Upper lobe of left lung (tissue), 6 donors: ENCODE measurements at places on chromosomes 7 and 10. TPM values are rescaled to one million over a fixed set of nuclear protein-coding genes. Genes with fewer than 3 reads are reported as not detected.
A peak's percentile ranks its signal among the peaks of the same experiment; 100 is the strongest.

Gene HIBADH
- 25.0 TPM for total RNA-seq

Gene C10orf53
- not detected for total RNA-seq

Gene DEPP1
- total RNA-seq: 42.0 TPM

Gene MYO1G
- total RNA-seq: 46.5 TPM

Gene CLCN1
- not detected for total RNA-seq

Gene TAX1BP1
- 102 TPM for total RNA-seq

Gene DOCK4
- total RNA-seq: 80.3 TPM

Gene FGFBP3
- total RNA-seq: 1.5 TPM

Gene CNPY1
- not detected for total RNA-seq

Gene LSM5
- 26.4 TPM for total RNA-seq

Gene SPDYE18
- total RNA-seq: 0.98 TPM

Gene COL17A1
- 1.8 TPM for total RNA-seq

Gene TUBAL3
- 0.59 TPM for total RNA-seq

GRCh38 chr10:48289501-48290238 is 15.2 kb upstream of the FRMPD2 start:
- DNase-seq: peak; percentile 42
- no peak overlapping the region for H3K27ac ChIP-seq
- H3K4me3 ChIP-seq: no peak overlapping the region
- H3K27me3 ChIP-seq: no peaks in the 10 kb centered on the region
- peaks cover 6% of the 10 kb centered on the region for H3K4me1 ChIP-seq

DNA sequence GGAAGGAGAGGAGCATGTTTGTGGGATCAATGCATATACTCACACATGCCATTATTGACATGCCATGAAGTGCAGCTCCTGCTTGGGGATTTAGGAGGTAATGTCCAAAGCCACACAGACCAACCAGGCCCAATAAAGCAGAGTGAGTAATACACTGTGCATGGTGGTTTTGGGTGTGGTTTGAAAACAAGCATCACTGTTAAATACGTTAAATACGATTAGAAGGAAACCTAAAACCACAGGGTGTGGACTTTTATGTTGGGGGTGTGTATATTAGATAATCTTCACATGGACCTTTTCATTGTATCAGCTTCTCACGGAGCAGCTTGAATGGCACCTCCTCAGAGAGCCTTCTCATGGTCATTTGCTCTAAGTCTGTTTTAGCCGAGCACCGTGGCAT is 10.4 kb upstream of the EIF3A start:
- DNase-seq: no peak
- no peaks in the 10 kb centered on the region for H3K27me3 ChIP-seq
- H3K36me3 ChIP-seq: no peaks in the 10 kb centered on the region
- no peak overlapping the region for H3K4me3 ChIP-seq
- no peak overlapping the region for H3K27ac ChIP-seq

DNA sequence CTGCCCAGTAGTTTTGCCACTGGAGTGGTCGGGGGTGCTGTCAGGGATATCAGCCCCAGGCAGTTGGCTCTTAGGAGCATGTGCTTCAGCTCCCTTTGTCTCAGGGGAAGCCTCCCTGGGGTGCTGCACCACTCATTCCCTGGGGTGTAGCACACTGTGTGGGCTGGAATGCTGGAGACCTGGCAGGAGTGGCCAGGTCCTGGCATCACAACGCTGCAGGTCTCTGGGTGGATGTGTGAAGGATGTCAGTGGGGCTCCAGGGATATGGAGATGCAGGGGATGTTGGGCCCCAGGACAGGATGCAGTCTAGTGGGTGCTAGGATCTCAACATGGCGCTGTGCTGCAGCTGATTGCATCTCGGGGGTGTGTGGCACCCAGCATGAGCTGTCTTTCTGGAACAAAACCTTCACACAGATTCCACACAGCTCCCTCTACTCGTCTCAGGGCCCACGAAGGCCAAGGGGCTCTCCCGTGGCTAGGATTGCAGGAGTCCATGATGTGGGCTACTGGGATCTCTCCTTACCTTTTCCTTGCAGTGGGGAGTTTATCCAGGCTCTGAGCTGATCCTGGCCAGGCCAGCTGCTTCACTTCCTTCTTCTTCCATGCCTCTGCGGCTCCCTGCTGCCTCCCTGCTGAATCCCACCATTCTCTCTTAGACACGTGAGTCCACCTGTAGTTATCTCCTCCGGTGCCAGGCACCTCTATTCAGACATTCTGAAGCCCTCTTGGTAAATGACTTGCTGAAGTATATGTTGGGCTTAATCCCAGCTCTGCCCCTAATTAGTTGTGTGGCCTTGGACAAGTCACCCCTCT is 295.1 kb downstream of the RPS24 start:
- no peak overlapping the region for H3K4me3 ChIP-seq
- no peak overlapping the region for H3K27ac ChIP-seq
- no peaks in the 10 kb centered on the region for H3K27me3 ChIP-seq
- H3K36me3 ChIP-seq: no peaks in the 10 kb centered on the region
- no peaks in the 10 kb centered on the region for H3K4me1 ChIP-seq

- H3K27ac ChIP-seq: no peak overlapping the region
- H3K36me3 ChIP-seq: no peaks in the 10 kb centered on the region
- H3K27me3 ChIP-seq: no peaks in the 10 kb centered on the region
- no peak overlapping the region for H3K4me3 ChIP-seq
- peak; percentile 38 for DNase-seq
- H3K4me1 ChIP-seq: no peaks in the 10 kb centered on the region
Measured at GRCh38 chr10:131088619-131089018, 222.9 kb downstream of the TCERG1L start.

DNA sequence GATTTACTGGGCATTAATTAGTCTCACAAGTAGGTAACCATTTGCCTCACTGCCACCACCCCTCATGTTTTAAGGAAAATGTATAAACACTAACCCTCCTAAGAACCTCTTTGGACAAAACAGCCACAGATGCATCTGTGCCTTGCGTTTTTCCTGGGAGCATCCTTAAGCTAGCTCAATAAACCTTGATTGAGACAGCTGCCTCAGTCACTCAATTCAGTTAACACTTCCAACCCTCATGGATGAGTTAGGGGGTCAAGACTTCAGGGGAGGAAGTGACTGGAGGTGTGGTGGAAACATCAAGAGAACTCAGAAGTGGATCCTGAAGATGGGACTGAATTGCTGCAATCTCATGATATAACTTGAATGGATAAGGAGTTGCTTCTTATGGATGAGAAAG is 31.5 kb downstream of the CUL2 start:
- H3K27ac ChIP-seq: no peak overlapping the region
- peaks cover 14% of the 10 kb centered on the region for H3K4me1 ChIP-seq
- peaks cover 6% of the 10 kb centered on the region for H3K36me3 ChIP-seq
- no peak overlapping the region for H3K4me3 ChIP-seq

GRCh38 chr10:33032654-33033151 is 74.7 kb upstream of the ITGB1 start:
- no peak overlapping the region for H3K27ac ChIP-seq
- H3K4me3 ChIP-seq: no peak overlapping the region
- H3K27me3 ChIP-seq: no peaks in the 10 kb centered on the region
- no peaks in the 10 kb centered on the region for H3K36me3 ChIP-seq

DNA sequence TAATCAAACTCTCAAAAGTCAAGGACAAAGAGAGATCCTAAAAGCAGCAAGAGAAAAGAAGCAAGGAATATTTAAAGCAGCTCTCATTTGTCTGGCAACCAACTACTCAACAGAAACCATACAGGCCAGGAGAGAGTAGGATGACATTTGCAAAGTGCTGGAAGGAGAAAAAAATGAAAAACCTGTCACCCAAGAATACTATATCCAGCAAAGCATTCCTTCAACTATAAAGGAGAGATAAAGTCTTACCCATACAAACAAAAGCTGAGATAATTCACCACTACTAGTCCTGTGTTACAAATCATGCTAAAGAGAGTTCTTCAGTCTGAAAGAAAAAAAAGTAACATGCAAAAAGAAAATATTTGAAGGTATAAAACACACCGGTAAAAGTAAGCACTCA is 357.7 kb downstream of the PTPRN2 start:
- no peak overlapping the region for H3K27ac ChIP-seq
- no peaks in the 10 kb centered on the region for H3K27me3 ChIP-seq
- no peaks in the 10 kb centered on the region for H3K36me3 ChIP-seq
- H3K4me3 ChIP-seq: no peak overlapping the region
- H3K4me1 ChIP-seq: no peaks in the 10 kb centered on the region
- DNase-seq: no peak

DNA sequence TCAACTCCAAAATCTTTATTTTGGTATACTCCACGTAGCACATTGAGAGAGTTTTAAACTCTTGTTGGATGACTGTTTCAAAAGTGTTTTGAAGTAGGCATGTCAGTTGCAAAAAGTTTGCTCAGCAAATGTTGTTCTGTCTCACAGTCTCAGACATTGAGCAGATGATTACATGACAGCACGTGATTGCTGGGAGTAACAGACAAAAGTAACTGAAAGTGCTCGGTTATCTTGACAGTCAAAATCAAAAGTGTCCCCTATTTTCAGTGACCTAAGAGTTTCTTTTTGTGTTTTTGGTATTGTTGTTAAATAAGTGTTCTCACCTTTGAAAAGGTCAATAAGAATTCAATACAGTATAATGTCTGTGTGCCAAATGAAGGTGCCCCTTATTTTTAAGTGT is 84.3 kb downstream of the CFTR start:
- no peak overlapping the region for H3K4me3 ChIP-seq
- no peak overlapping the region for H3K27ac ChIP-seq
- no peaks in the 10 kb centered on the region for H3K27me3 ChIP-seq
- H3K4me1 ChIP-seq: no peaks in the 10 kb centered on the region
- DNase-seq: no peak
- H3K36me3 ChIP-seq: no peaks in the 10 kb centered on the region

GRCh38 chr10:59865101-59865500 is 41.3 kb downstream of the CCDC6 start:
- no peaks in the 10 kb centered on the region for H3K36me3 ChIP-seq
- peak overlapping the region; percentile 37 for H3K27ac ChIP-seq
- H3K4me3 ChIP-seq: no peak overlapping the region
- peaks cover 12% of the 10 kb centered on the region for H3K4me1 ChIP-seq
- DNase-seq: no peak

GRCh38 chr7:26603631-26604030 is 260.8 kb downstream of the SKAP2 start:
- no peak overlapping the region for H3K4me3 ChIP-seq
- H3K4me1 ChIP-seq: no peaks in the 10 kb centered on the region
- H3K27me3 ChIP-seq: no peaks in the 10 kb centered on the region
- H3K36me3 ChIP-seq: no peaks in the 10 kb centered on the region

- DNase-seq: no peak
- no peak overlapping the region for H3K27ac ChIP-seq
- no peaks in the 10 kb centered on the region for H3K27me3 ChIP-seq
- H3K4me3 ChIP-seq: no peak overlapping the region
- no peaks in the 10 kb centered on the region for H3K4me1 ChIP-seq
Measured at GRCh38 chr7:9453521-9453920, 1020.1 kb downstream of the NXPH1 start.

DNA sequence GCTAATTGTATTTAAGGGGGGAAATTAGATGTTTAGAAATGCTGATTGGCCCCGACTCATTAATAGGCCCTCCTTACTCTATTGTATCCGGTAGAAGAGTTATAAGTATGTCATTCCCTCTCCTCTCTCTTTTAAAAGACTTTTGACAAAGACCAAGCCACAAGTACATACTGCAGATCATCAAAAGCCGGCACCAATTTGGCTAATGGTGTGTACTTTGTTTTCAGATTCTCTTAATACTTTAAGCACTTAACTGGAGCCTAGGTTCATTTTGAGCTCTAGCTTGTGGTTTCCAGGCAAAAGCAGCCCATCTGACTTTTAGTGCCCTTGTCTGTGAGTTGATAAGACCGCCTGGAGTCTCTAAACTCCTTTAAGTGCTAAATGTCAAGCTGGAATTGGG is 210.0 kb upstream of the LYZL1 start:
- no peaks in the 10 kb centered on the region for H3K4me1 ChIP-seq
- DNase-seq: no peak
- H3K27me3 ChIP-seq: no peaks in the 10 kb centered on the region
- no peaks in the 10 kb centered on the region for H3K36me3 ChIP-seq
- H3K4me3 ChIP-seq: no peak overlapping the region

- DNase-seq: no peak
- no peaks in the 10 kb centered on the region for H3K27me3 ChIP-seq
- peaks cover 12% of the 10 kb centered on the region for H3K4me1 ChIP-seq
- H3K4me3 ChIP-seq: no peak overlapping the region
- H3K27ac ChIP-seq: no peak overlapping the region
Measured at GRCh38 chr10:33216661-33217427, 117.6 kb downstream of the NRP1 start.

DNA sequence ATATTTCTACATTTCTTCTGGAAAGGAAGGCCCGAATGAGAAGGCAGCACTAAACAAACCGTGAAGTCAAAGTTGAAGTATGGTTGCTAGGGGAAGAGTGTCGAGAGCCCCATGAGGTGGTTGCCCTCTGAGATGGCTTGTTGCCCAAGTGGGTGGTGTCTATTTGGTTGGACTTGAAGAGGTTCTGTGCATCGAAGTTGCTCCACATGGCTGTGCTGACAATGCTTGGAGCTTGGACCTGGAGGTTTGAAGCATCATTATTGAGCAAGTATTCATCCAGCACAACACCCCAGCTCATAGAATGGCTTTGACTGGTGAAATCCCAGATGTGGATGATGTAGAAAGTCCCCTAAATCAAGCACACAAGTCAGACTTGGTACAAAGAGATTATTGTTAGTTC is 165.2 kb upstream of the CDCA7L start:
- H3K4me1 ChIP-seq: peaks cover 9% of the 10 kb centered on the region
- no peaks in the 10 kb centered on the region for H3K27me3 ChIP-seq

- H3K27me3 ChIP-seq: no peaks in the 10 kb centered on the region
- no peaks in the 10 kb centered on the region for H3K36me3 ChIP-seq
- H3K4me3 ChIP-seq: no peak overlapping the region
- H3K4me1 ChIP-seq: no peaks in the 10 kb centered on the region
- no peak for DNase-seq
Measured at GRCh38 chr10:90125456-90126255, 424.3 kb downstream of the KIF20B start.

GRCh38 chr10:110802551-110803238 is 69.0 kb upstream of the PDCD4 start:
- no peak overlapping the region for H3K4me3 ChIP-seq
- H3K4me1 ChIP-seq: peaks cover 13% of the 10 kb centered on the region
- no peaks in the 10 kb centered on the region for H3K27me3 ChIP-seq
- no peak for DNase-seq
- H3K27ac ChIP-seq: peak overlapping the region; percentile 38
- no peaks in the 10 kb centered on the region for H3K36me3 ChIP-seq

GRCh38 chr7:92391071-92391470 is 56.2 kb upstream of the GATAD1 start:
- H3K36me3 ChIP-seq: peaks cover 2% of the 10 kb centered on the region
- no peak overlapping the region for H3K4me3 ChIP-seq
- no peak for DNase-seq
- no peaks in the 10 kb centered on the region for H3K4me1 ChIP-seq

DNA sequence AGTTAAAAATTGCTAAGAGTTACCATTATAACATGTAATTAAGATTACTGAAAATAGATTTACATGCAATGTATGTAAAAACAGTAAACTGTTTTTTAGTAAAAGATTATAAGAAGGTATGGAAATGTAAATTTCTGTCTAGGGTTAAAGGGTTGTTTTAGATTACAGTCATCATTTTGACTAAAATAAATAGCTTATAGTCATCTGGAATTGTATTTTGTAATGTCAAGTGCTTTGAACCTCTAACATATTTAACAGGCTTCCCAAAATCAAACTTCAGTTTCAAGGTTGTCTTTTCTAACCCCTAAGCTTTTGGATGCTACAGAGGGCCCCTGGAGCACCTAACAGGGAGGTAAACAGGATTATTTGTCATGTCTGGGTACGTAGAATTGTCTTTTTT is 35.0 kb upstream of the ZNF746 start:
- no peaks in the 10 kb centered on the region for H3K4me1 ChIP-seq
- H3K27ac ChIP-seq: no peak overlapping the region
- no peaks in the 10 kb centered on the region for H3K27me3 ChIP-seq

- peaks cover 22% of the 10 kb centered on the region for H3K4me1 ChIP-seq
- peaks cover 3% of the 10 kb centered on the region for H3K27me3 ChIP-seq
- no peaks in the 10 kb centered on the region for H3K36me3 ChIP-seq
- H3K27ac ChIP-seq: no peak overlapping the region
- H3K4me3 ChIP-seq: no peak overlapping the region
- no peak for DNase-seq
Measured at GRCh38 chr10:128122931-128123330, 3.3 kb downstream of the MKI67 start.
